ENCODE measurements at places on chromosomes 2 and 18.
A peak's percentile ranks its signal among the peaks of the same experiment; 100 is the strongest.

- no peak for DNase-seq
Observed at GRCh38 chr2:95314598-95314963, 17.4 kb downstream of the KCNIP3 start.

DNA sequence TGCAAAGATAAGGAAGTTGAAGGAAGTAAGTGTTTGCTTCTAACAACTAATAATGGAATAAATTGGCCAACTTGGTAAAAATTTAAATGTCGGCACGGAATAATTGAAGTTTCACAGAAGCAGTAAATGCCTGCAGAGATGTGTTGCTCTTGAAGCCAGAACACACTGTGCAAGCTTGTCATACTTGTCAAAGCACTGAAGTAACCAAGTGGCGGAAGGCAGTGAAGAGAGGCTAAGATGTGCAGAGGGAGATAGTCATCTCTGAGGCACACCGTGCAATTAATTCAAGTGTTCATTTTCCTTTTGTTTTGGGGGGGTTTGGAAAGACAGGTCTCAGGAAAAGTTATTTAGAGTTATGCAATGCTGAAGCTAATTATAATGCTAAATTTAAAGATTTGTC is 5.2 kb downstream of the DCDC2C start:
- no peak for DNase-seq

GRCh38 chr18:22169011-22169888 is at the start of gene GATA6:
GATA6 (plus strand) TSS chr18:22169589; CDS start chr18:22171145, 1,556 bp downstream.
- peak; percentile 68 for DNase-seq

GRCh38 chr2:75602724-75603342 is 42.1 kb upstream of the EVA1A start:
- DNase-seq, result no peak

- DNase-seq, result no peak
Observed at GRCh38 chr2:204415406-204416181, 129.7 kb upstream of the PARD3B start.

GRCh38 chr18:65988386-65988785 is 237.6 kb downstream of the CDH7 start:
- DNase-seq, result no peak

DNA sequence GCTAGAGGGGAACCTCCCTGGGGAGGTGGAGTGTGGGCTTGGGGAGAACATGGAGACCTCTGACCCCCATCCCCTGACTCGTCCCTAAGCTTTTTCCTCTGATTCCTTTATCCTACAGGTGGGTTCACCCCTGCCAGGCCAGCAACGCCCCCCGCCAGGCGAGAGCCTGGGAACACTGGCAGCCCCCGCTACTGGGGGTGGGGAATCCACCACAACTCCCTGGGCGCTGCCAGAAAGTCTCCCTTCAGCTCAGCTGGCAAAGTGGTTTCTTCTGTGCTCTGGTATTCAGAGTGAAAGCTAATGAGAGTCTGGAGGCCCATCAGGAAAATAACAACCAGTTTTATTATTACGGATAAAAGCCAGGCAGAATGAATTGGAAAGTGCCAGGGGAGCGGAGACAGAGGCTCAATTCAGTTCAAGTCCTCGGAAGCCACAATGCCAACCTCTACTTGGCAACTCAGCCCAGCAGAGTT is 2.8 kb downstream of the DIPK1C start:
- no peak for DNase-seq

- DNase-seq, result no peak
Observed at GRCh38 chr2:12044857-12045256, 298.4 kb downstream of the LPIN1 start.

DNA sequence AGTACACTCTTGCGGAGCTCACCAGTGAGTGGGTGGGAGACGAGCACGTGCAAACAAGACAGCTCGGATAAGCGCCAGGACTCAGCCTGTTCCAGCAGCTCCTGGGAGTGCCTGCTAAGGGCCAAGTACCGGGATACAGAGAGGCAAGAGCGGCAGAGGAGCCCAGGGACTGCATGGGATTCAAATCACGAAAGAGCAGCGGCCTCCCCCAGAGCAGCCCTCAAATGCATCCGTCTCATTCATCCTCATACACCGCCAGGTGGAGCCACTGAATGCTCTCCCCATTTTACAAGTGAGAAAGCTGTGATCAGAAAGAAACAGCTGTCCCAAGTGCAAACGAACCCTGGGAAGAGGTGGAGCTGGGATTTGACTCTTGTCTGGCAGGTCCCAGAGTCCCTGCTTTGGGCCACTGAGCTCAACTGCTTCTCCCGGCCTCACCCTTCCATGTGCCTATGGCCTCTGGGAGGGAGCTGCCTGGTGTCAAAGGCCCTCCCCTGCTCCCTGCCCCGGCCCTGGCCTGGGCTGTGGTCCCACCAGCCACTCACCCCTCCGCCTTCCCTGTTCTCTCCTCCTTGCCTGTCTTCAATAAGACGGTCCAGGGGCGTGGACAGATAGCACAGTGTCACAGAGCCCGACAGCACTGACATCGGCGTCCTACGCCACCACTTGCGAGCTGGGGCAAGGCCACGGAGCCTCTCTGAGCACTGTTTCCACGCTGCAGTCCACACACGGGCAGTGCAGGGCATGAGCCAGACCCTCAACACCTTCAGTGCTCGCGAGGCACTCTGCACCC is 72.8 kb upstream of the TAF1B start:
- peak; percentile 51 for DNase-seq

- no peak for DNase-seq
Observed at GRCh38 chr2:197292619-197293018, 18.0 kb downstream of the ANKRD44 start.

- DNase-seq, result no peak
Observed at GRCh38 chr2:217735899-217736298, 266.9 kb downstream of the TNS1 start.
